ENCODE measurements at places on chromosomes 1 and 21. TPM values are rescaled to one million over a fixed set of nuclear protein-coding genes. Genes with fewer than 3 reads are reported as not detected.

DNA sequence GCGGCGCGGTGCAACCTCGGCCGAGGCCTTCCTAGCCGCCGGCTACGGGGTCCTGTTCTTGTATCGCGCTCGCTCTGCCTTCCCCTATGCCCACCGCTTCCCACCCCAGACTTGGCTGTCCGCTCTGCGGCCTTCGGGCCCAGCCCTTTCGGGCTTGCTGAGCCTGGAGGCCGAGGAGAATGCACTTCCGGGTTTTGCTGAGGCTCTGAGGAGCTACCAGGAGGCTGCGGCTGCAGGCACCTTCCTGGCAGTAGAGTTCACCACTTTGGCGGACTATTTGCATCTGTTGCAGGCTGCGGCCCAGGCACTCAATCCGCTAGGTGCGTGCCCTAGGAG lies 379 bp downstream of the PPCS start:
- peak; percentile 77 for DNase-seq

- DNase-seq, result no peak
Observed at GRCh38 chr1:145795257-145795881, 28.5 kb downstream of the RNF115 start.

- DNase-seq, result no peak
Observed at GRCh38 chr1:107689159-107689558, 275.8 kb downstream of the VAV3 start.

DNA sequence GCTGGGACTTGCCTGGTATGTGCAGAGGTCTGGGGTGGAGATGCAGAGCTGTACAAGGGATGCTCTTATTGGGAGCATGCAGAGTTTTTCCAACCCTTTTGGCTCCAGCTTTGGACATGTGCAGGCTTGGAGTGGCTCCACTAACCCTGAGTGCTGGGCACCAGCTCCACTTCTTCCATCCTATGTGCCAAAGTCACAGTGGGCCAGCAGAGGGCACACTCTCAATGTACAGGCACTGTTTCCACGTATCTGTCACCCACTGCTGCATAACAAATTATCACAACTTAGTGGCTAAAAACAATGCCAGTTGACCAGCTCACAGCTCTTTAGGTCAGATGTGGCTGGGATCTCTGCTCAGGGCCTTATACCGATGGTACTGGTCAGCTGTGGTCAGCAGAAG lies 631.8 kb downstream of the AJAP1 start:
- DNase-seq, result peak; percentile 41

DNA sequence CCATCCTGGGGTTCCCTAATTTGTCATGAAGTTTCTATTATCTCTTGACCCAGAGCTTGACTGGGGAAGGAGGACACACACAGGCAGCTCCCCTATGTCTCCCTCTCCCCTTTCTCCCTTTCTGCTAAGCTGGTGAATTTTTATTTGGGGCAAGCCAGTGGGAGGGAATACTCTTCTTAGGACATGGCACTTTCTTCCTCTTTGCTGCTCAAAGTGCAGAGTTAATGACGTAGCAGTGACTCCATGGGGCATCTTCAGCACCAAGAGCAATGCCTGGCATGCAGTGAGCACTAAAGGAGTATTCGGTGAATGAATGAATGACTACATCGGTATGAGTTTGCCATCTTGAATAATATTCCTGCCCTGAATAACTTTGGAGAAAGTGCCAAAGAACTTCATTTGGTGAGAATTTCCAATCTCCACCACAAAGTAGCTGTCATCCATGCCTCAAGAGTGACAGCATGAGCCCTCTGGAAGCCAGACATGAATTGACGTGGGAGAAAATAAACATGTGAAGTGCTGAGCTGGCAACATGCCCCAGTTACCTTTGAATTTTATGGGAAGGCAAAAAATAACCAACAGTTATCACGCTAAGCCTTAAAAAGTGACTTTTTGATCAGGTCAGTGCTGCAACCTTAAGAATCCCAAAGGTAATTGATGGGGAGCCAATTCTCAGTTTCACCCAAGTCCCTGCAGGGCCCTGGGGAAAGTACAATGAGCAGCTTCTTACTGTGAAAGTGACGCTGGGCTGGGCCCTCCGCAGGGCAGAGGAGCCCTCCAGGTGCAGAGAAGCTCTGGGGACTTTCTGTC lies 22.1 kb upstream of the ATF3 start:
- no peak for DNase-seq

- DNase-seq, result no peak
Observed at GRCh38 chr1:33296082-33296458, 24.8 kb downstream of the A3GALT2 start.

DNA sequence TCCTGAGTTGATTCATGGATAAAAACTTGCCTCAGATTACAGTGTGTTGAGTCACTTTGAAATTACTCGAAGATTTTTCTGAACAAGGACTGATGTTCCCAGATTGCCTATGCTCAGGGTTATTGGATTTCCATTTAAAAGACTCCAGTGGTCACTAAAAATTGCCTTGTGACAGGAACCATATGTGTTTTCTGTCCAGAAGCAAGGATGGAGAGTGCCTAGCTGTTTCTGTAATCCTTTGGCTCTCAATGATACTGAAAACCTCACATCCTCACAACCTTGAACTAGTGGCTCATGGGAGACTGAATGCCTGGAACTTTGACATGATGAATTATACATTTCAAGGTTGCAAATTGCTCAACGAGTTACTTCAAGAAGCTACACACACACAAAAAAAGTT lies 1271.8 kb downstream of the BRINP3 start:
- no peak for DNase-seq

DNA sequence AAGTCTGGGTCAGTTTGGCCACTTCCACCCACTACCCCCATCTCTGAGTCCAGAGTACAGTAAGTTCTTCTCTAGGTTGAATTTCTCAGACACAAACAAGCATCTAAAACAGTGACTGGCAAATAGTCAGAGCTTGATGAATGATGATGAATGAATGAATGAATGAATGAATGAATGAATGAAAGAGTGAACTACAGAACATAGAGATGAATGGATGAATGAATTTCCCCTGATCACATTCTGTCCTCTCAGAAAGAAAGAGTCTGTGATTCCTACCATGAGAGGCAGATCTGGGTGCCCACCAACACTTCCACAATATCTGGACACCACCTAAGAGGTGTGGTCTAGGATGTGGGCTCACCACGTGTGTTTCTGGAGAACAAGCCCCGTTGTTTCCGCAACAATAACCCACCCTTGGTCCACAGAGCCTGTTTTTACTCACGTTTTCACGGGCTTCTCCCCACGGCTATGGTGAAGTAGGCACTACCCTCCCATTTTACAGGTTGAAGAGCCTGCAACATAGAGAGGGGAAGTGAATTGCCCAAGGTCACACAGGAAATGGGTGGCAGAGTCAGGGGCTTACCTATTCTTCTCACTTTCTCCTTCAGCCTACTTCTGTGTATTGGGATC lies 40.2 kb upstream of the IFFO2 start:
- DNase-seq, result peak; percentile 11

GRCh38 chr1:183363972-183364371 lies 54.2 kb downstream of the NMNAT2 start:
- no peak for DNase-seq

GRCh38 chr1:113982949-113983348 lies 3.7 kb downstream of the OLFML3 start:
- DNase-seq, result no peak

HSD3B2 gene
- not detected for total RNA-seq

IFI16 gene
- total RNA-seq, result 308 TPM

RC3H1 gene
- total RNA-seq, result 37.0 TPM

DSCAM gene
- total RNA-seq, result not detected

UTS2 gene
- total RNA-seq, result not detected

C8A gene
- not detected for total RNA-seq

GNAT2 gene
- 0.64 TPM for total RNA-seq

IKBKE gene
- 17.2 TPM for total RNA-seq

TCHH gene
- not detected for total RNA-seq

OR10J1 gene
- not detected for total RNA-seq

LEMD1 gene
- 0.66 TPM for total RNA-seq

FCRL2 gene
- not detected for total RNA-seq

CYP4Z1 gene
- total RNA-seq, result not detected

GBP7 gene
- not detected for total RNA-seq

LCE6A gene
- not detected for total RNA-seq

Measured in activated CD4-positive, alpha-beta T cell treated with anti-CD3 and anti-CD28 coated beads for 36 hours (primary cell).